ENCODE measurements at places on chromosomes 4 and X.

- DNase-seq, result no peak
Observed at GRCh38 chrX:106401965-106402559, 209.7 kb upstream of the RADX start.

- no peak for DNase-seq
Observed at GRCh38 chr4:121873604-121874003, 3.3 kb upstream of the BBS7 start.

- DNase-seq, result no peak
Observed at GRCh38 chrX:122816288-122816687, 367.8 kb upstream of the GRIA3 start.

DNA sequence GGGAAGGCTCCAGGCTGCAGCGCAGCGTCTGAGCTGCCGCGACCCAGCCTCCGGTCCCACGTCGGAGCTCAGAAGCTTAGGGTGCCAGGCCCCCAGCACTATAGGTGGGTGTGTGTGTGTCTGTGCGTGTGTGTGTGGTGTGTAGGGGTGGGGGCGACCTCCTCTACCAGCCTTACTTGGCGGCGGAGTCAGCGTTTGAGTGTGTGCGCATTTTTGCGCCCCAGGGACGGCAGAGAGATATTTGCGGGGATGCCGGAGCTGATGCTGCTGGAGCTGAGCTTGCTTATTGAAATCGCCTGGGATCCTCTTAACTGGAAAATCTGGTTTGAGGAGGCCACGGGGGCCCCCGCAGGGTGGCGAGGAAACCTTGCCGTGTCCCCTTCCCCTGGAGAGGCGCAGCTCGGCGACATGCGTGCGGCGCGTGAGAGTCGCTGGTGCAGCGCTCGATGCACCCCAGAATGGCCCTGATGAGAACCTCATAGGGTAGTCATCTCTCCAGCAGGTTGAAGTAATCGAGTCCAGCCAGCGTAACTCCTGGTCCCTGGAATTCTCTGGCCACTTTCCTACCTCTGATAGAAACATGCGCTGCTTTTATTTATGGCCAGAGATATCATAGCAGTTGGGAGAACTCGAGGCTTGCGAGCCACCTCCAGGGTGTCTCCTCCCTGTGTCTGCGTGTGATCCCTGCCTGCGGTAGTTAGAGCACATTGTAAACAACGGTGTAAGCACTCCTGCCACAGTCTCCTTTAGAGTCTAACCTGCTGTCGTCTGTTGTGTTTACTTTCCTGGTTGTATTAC lies 2.7 kb downstream of the ADGRL3 start:
- DNase-seq, result no peak

DNA sequence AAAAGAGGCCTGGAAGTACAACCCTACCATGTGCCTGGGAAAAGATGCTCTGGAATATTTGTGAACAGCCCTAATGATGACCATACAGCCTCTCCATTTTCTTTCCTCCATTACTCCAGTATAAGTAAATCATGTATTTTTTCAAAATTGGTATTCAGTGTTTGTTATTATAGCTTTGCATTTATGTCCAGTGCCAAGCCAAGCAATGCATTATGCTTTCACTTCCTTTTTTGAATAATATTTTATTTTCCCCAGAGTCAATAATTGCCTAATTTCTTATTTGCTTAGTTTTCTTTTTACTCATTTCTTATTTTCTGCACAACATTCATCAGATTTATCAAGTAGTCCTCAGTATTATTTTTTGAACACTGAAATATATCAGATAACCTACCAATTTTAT lies 49.3 kb upstream of the EOLA2 start:
- no peak for DNase-seq

- no peak for DNase-seq
Observed at GRCh38 chrX:150475461-150475860, 93.0 kb upstream of the MTM1 start.

GRCh38 chr4:38939165-38939564 lies 71.6 kb downstream of the FAM114A1 start:
- DNase-seq, result no peak

DNA sequence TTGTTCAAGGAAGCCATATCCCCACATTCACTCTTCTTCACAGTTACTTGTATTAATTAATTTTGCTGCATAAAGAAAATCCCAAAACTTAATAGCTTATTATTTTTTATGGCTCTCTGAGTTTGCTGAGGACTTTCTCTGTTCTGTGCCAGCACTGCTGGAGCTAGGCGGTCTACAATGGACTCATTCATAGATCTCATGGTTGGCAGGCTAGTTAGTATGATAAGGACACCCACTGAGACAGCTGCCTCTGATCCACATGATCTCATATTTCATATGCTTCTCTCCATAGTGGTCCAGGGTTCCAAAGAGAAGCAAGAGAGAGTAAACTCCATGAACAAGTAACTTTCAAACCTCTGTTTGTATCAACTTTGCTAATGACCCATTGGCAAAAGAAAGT lies 170.2 kb downstream of the ADGRA3 start:
- DNase-seq, result no peak

GRCh38 chr4:2180410-2180809 lies 61.5 kb downstream of the HAUS3 start:
- DNase-seq, result no peak

DNA sequence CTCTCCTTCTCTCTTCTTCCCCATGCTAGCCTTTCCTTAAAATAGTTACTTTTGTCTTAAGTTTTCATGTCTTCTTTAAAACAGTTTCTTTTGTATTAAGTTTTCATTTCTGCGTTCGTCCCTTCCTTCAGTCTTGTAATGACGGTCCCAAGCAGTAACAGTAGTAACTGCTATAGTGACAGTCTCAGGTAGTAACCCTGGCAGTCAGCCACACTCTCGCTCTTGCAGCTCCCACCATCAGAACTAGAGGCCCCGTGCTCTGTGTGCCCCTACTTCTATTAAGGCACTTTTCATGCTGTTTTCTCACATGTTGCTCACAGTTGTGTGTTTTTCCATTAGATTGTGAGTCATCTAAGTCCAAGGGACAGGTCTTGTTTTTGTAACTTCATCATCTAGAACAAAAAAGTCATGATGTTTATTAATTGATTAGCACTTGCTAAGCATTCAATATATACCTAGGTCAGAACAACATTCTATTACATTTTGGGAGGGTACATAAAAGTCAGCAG lies 49.3 kb downstream of the C4orf33 start:
- no peak for DNase-seq

DNA sequence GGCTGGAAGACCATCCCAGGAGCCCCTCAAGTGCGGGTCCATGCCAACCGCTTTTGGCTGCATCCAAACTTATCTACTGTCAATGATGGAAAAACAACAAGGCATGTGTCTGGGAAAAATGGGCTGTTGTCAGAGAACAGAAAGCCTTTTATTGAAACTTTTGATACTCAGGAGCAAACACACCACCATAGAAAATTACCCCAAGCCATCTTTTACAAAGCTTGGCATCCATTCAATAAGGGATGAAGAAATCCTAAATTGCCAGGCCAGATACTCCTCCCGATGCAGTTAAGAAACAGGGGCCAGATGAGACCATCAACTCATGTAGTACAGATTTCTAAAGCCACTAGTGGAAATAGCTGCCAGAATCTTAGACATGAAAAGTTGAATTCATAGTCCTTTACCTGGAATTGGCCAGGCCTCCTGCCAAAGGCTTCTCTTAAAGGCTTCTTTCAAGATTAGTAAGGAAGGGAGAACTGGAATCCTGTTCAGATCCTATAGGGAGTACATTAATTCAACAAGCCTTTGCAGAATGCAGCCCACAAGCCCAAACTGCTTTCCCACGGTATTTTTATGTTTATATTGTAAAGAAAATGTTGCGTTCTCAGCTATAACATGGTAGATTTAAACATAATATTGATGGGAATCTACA lies 145.4 kb upstream of the MAP3K15 start:
- no peak for DNase-seq
